ENCODE measurements at places on chromosomes 3 and 15.
A peak's percentile ranks its signal among the peaks of the same experiment; 100 is the strongest.

GRCh38 chr15:69669446-69669845, 216.8 kb downstream of the RPLP1 start:
- no peak for DNase-seq

DNA sequence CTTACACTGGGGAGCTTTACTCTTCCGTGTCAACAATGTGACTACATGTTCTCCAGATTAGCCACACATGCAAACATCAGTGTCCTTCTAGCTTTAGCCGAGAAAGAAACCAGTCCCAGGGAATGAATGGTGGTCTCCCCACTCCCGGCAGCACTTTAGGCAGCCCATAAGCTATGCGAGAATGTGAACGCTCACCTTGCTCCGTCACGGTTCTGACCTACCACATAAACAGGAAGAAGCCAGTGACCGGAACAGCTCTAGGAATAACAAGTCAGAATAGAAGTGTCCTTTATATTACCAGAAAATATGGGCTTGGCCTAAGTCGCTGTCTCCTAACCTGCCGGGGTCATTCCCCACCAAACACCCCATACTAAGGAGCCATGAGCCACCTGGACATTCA, 98.0 kb upstream of the ABHD17C start:
- no peak for DNase-seq

- no peak for DNase-seq
Measured at GRCh38 chr3:112498914-112499711, at the start of gene BTLA. BTLA (minus strand) TSS chr3:112499472; CDS start chr3:112499358, 114 bp downstream.

GRCh38 chr3:123467046-123467445, 18.2 kb upstream of the ADCY5 start:
- no peak for DNase-seq

- DNase-seq, result no peak
Measured at GRCh38 chr15:95839367-95839782, 491.1 kb upstream of the NR2F2 start.

GRCh38 chr3:43203022-43203421, 83.3 kb upstream of the SNRK start:
- no peak for DNase-seq

DNA sequence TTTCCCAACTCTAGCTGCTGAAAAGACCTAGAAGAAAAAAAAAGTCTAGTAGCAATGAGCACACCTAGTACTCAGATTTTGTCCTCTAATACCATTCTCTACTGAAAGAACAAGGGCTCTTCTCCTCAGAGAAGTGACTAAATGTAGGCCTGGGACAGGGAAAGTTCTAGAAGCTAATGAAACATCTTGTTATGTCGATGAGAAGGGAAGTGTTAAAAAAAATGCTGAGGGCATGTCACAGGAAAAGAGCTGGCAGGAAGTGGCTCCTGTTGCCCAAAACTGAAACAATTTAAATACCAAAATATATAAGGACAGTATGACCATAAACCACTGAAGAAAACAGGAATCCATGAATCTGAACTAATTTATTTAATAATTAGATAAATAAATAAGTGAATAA, 581.4 kb upstream of the TBL1XR1 start:
- no peak for DNase-seq

DNA sequence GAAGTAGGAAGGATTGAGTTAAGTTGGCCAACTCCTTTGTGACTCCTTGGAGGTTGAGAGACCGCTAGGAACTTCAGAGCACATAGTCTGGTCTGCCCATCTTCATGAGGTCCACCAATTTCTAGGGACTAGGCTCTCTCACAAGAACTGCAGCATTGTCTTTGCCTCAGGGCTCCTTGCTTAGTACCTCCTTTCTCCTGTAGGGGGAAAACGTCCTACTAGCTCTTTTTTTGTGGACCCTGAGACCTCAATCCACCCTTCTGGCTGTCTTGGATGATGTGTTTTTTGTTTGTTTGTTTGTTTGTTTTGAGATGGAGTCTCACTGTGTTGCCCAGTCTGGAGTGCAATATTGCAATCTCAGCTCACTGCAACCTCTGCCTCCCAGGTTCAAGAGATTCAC, 21.6 kb downstream of the REC114 start:
- DNase-seq, result no peak

DNA sequence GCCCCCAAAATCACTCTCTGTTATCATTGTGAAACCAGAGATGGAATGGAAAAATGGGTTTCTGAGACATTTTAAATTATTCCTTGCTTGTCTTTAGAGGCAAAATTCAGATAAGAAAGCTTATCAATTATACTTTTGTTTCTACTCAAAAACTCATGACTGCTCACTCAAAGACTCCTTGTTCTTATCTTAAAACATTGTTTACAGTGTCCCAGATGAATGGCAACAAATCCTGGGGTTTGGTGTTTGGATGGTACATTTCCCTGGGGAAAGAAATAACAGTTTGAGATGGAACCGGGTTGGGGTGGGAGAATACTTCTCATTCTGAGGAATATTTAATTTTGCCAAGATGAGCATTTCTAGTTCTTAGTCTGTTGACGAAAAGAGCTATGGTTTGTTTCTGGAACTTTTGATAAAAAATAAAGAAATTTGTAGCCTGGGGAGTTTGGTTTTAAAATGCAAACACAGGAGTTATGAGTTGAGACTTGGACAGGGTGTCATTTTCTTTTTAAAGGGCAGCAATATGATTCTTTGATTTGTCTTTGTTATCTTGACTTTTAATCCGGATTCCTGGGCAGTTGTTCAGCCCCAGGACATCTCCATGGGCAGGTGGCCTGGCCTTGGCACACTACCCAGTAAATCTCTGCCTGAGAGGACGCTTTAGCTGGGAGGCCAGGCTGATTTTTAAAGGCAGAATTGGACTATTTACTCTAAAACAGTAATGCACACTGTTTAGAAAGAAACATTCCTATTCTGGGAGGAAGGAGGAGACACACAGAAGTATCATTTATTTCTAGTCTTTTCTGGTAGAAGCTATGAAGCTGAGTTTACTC, 32.4 kb downstream of the BTD start:
- peak; percentile 44 for DNase-seq

DNA sequence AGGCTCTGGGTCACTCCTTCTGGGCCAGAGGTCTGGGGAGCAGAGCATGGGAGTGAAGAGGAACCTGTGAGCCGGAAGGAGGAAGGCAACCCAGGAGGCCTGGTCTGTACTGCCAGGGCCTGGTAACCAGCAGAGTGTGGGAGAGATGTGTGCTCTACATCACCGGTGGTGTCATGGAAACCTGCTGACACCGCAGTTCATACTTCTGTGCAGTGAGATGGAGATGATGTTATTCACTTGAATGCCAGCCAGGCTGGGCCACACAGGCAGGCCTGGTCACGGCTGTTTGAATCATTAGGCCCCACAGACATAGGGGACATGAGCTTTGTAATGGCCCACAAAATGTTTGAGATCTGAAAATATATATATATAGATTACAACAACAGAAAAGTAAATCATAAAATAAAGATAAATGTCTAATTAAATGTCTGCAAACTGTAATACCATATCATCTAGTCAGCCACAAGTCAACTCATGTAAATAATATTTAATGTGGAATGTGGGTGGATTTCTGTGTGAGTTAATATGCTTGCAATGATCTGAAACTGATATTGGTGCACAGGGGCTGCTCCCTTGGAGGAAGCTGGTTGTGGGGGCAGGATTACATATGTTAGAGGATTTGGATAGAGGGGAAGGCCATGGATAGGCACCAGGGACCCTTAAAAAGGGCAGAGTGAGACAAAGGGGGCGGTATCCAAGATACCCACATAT, 108.5 kb upstream of the PFN2 start:
- peak; percentile 95 for DNase-seq

GRCh38 chr3:128518587-128519490, 25.8 kb upstream of the GATA2 start:
- DNase-seq, result no peak

GRCh38 chr3:48750856-48751255, 33.8 kb upstream of the IP6K2 start:
- DNase-seq, result no peak

GRCh38 chr3:72182206-72182605, 397.3 kb upstream of the PROK2 start:
- no peak for DNase-seq

DNA sequence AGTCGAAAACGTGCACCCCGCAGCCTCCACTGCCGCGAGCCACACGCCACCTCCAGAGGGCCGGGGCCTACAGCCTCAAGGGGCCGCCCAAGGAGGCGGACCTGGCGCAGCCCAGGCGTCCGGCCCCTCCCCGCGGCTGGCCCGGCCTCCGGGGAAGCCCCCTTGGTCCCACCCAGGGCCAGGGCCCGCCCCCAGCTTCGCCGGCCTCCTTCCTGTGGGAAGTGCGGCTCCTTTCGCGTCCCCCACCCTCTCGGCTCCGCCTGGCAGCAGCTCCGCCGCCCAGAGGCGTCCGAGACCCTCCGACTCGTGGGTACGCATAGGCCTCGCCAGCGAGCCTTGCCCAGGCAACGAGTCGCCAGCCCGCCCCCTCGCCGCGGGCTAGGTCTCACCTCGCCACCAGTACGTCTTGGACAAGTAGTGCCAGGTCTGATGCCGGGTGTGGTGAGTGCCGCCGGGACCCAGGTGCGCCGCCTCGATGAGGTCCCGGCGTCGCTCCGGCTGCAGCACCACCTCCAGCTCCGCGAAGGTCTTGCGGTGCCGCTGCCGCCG, 642 bp downstream of the ZBTB11 start:
- peak; percentile 98 for DNase-seq

- peak; percentile 29 for DNase-seq
Measured at GRCh38 chr3:110664148-110664547, 407.5 kb upstream of the NECTIN3 start.

DNA sequence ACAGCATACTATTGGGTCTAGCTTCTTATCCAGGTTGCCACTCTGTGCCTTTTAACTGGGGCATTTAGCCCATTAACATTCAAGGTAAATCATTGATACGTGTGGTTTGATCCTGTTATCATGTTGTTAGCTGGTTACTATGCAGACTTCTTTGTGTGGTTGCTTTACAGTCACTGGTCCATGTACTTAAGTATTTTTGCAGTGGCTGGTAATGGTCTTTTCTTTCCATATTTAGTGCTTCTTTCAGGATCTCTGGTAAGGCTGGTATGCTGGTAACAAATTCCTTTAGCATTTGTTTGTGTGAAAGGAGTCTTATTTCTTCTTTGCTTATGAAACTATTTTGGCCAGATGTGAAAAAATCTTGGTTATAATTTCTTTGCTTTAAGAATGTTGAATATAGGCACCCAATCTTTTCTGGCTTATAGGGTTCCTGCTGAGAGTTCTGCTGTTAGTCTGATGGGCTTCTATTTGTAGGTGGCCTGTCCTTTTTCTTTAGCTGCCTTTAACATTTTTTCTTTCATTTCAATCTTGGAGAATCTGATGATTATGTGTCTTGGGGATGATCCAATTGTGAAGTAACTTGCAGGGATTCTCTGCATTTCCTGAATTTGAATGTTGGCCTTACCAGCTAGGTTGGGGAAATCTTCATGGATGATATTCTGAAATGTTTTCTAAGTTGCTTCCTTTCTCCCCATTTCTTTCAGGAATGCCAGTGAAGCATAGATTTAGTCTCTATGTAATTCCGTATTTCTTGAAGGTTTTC, 39.3 kb downstream of the CCR1 start:
- no peak for DNase-seq
